Stimulated activated CD8-positive, alpha-beta memory T cell treated with anti-CD3 and anti-CD28 coated beads, Interleukin-7, amount 100 ng/mL, for 1 hour (primary cell): ENCODE measurements at places on chromosomes 12 and 14.

DNA sequence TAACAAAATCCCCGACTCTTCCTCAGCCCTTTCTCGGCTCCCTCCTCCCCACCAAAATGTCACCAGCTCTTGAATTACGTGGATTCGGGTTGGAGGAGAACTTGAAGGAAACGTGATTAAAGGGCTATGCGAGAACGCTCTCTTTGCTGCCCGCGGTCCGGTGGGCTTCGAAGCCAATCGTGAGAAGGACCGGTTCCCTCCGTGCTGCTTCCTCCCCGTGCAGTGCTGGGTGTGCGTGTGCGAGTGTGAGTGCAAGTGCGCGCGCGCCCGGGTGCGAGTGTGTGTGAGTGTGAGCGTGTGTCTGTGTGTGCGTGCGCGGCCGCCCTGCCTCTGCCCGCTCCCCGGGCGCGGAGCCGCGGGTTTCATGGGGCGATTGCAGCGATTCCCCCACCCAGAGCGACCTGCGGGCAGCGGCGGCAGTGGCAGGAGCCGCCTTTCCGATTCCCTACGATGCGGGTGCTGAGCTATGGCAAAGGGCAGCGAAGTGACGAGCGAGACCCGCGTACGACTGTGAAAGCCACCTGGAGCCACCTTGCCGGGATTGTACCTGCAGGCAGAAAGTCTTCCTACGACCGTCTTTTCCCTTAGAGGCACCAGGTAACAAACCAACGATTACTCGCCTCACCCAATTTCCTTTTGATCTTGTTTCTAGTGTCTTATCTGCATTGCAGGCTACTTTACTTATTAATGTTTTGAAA lies 1.4 kb downstream of the LRFN5 start:
- DNase-seq: no peak

GRCh38 chr12:17371491-17372215 lies 718.3 kb downstream of the RERGL start:
- DNase-seq: no peak

DNA sequence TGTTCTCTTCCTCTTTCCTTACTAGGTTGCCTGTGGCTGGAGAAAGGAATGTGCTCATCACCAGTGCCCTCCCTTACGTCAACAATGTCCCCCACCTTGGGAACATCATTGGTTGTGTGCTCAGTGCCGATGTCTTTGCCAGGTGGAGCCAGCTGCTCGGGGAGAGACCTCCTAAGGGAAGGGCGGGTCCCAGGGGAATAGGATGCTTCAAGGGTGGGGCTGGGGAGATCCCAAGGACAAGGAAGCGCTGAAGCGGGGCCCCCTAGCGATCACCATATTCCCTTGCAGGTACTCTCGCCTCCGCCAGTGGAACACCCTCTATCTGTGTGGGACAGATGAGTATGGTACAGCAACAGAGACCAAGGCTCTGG lies 10.2 kb downstream of the MARS1 start:
- DNase-seq: no peak

- no peak for DNase-seq
These were observed 48.3 kb downstream of the STXBP6 start for GRCh38 chr14:25001601-25002000.

DNA sequence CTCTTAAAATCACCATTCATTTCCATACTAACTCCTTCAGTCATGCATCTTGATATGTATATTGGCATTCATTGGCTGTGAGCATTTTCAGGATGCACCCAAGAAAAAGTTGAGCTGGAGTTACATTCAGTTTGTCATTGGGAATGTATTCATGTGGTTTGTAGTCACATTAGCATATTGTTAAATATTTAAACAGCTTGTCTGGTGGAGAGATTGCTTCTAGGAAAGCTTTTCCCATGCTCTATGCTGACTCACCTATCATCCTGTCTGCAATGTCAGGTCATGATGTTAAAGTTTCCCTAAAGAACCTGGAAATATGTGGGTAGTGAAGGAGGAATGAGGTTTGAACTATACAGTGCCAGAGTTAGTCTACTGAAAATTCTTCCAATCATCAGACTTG lies 583.6 kb downstream of the GALC start:
- DNase-seq: no peak

GRCh38 chr12:112305951-112306350 lies 76.3 kb downstream of the HECTD4 start:
- DNase-seq: no peak

GRCh38 chr12:91261820-91262676 lies 79.4 kb upstream of the DCN start:
- DNase-seq: no peak

- no peak for DNase-seq
These were observed 545.4 kb downstream of the FOXG1 start for GRCh38 chr14:29311983-29312382.

- no peak for DNase-seq
These were observed 39.1 kb upstream of the DHRS7 start for GRCh38 chr14:60204104-60204842.

DNA sequence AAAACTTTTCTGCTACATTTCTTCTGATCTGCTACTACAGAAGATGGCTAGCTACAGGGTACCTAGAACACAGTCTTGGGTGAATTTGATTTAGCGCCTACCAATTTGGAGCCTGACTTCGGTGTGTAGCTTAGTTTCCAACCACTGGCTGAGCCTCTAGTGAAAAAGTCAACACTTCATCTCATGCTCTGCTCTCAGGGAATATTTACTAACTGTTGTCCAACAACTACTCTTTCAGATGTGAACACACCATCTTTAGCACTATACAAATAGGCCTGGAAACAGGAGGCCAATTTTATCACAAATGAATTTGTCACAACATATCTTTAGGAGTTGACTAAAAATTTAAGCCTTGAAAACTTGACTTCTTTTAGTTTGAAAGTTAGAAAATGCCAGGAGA lies 167.9 kb downstream of the NELL2 start:
- no peak for DNase-seq

DNA sequence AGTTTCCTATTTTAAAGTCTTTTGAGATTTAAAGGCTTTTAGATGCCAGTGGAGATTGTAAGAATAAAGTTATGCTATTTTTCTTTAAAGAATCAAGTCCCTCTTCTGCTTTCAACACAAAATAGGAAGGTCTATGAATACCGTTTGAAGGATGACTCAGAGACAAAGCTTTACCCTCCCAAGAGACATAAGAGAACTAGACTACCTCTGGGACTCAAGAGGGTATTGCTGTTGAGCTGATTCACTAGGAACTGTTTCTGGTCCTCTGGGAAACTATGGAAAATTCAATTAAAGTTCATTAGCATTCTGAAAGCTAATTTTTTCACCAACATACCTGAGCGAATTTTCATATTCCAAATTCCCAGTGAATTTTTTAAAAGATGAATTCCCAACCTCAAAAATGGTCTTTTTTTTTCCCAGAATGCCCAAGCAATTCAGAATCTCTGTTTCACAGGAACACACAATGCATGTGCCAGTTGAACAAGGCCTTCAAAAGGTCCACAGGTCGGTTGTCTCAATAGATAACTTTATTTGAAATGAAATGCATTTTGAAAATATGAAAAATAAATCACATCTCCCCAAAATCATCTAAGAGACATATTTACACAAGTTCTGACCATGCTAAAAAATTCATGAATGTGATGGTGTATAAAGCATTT lies 6.5 kb downstream of the PHLDA1 start:
- no peak for DNase-seq

DNA sequence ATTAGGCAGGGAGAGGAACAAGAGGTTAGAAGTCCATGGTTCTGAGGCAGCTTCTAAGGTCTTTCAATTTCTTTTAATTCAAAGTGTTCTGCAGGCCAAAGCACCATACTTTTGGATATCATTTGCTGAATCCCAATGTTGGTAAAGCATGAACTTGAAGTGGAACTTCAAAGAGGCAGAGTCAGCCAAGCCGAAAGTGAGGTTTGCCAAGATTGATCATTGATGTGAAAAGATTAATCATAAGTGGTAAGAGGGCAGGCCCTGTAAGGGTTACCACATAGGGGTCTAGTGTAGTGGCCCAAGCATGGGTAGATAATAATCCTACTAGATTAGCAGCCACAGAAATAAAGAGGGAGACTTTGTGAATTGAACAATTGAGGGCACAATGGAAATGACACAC lies 191.7 kb upstream of the DIO2 start:
- no peak for DNase-seq

DNA sequence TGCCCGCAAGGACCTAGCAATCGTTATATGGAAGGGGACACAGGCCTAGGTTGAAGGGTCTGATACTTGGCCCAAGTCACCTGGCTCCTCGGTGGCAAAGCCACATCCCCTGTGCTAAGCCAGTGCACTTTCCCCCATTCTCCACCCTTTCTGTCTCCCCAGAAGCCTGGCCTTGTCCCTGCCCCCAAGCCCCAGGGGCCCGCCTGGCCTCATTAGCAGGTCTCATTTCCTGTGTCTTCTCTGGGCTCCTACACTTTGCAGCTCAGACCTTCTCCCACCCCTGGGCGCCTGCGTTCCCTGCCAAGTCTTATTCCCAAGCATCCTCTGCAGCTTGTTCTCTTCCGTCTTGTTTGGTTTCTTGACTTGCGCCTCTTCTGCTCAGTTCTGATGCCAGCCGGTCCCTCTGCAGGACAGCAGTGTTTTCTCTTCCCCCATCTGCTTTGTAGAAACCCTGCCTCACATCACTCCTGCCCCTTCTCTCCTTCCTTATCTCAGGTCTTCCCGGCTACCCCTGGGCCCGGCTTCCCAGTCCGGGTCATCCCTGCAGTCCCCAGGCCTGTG lies 66.7 kb downstream of the SLC24A4 start:
- no peak for DNase-seq

DNA sequence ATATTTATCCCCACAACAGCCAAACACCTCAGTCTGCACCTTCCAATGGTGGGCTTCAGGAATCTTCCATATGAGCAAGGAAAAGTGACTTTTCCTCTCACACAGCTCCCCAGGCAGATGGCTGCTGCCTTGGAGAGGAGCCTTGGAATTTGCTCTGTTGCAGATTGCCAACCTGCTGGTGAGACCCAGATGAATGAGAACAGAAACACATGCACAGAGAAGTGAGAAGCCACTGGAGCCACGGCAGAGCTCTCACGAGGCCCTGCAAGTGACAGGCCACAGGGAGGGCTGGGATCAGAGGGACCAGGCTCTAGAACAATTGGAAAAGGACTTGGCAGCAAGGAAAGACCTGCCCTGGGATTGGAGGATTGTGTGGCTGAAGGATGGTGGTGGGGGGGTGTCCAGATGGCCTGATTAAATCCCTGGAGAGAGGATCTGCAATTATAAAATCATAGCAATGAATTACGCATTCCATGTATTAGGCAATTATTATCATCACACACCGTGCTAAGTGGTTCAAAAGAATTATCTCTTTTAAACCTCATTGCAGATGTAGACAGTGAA lies 84.9 kb upstream of the PWP1 start:
- no peak for DNase-seq

- no peak for DNase-seq
These were observed 96.7 kb downstream of the TRMT5 start for GRCh38 chr14:60884134-60884533.

DNA sequence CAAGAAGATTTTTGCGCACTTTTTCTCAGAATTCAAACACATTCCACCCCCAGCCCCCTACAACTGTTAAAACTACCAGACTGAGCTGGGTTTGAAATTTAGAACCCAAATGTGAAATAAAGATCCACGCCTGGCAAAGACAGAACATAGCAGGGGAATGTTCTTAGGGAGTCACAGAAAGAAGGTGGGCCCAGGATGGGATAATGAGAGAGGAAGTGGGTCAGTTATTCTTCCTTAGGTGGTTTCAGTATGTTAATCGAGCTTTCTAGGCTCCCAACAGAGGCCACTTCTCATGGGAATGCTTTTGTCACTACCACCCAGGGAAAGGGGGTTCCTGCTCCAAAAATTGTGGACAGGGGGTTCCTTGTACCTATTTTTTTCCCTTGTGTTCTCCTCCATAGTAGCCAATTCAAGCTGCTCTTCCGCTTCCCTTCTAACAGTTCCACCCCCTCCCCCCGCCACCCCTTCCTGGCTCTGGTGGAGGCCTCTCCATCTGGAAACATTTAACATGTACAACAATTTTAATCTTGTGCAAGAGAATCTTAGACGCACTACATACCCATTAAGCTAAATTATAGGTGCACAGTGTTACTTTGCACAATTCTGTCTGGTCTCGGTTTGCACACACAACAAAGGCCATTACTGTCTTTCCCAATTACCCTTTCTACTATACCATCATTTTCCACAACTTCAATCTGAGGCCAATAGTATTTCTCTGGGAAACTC lies 218.1 kb downstream of the MON2 start:
- DNase-seq: no peak
